Stimulated activated CD8-positive, alpha-beta memory T cell treated with anti-CD3 and anti-CD28 coated beads, Interleukin-12 subunit alpha, Interleukin-12 subunit beta, amount 100 ng/mL, for 4 hours (primary cell): ENCODE measurements at places on chromosomes 7 and 10.

- no peak for DNase-seq
Observed at GRCh38 chr7:105815576-105815975, 60.8 kb downstream of the ATXN7L1 start.

GRCh38 chr10:62573929-62574328 is 199.8 kb downstream of the ZNF365 start:
- no peak for DNase-seq

DNA sequence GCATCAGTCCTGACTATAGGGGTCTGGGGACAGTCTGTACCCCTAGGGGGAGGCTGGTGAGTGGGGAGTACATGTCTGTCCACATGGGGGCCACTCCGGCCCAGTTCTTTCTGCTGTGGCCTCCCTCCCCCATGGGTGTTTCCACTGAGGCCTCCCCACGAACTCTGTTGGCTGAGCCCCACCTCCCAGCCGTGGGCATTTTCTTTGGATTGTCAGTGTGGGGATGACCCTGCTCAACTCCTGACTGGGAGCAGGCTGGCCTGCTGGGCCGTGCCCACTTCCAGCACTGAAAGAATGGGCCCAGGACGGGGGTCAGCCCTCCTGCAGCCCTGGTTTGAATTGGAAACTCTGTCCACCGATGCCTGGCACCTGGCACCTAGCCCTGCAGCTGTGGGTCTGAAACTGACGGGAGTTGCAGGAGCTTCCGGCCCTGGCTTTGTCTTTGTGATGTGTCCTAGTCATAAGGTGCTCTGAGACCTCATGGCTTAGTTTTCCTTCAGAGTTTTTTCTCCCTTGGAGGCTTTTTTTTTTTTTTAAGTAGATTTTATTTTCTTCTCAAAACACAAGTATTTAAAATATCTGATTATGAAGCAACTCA is 46.5 kb downstream of the LHPP start:
- no peak for DNase-seq

DNA sequence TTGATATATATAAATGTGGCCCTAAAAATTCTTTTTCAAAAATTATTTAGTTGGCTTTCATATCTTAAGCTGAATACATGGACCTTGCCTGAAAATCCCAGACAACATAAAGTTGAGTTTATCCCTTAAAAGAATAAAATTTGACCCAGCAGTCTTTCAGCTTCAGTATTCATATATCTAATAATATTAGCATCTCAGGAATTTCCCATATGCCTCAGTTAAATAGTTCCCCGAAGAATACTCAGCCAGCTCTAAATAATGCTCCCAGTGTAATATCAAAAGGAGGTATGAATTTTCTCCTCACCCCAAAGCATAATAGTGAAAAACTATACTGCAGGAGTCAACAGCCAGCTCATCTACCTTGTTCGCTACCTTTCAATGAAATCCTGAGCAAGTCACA is 145.9 kb downstream of the CTNNA3 start:
- no peak for DNase-seq

DNA sequence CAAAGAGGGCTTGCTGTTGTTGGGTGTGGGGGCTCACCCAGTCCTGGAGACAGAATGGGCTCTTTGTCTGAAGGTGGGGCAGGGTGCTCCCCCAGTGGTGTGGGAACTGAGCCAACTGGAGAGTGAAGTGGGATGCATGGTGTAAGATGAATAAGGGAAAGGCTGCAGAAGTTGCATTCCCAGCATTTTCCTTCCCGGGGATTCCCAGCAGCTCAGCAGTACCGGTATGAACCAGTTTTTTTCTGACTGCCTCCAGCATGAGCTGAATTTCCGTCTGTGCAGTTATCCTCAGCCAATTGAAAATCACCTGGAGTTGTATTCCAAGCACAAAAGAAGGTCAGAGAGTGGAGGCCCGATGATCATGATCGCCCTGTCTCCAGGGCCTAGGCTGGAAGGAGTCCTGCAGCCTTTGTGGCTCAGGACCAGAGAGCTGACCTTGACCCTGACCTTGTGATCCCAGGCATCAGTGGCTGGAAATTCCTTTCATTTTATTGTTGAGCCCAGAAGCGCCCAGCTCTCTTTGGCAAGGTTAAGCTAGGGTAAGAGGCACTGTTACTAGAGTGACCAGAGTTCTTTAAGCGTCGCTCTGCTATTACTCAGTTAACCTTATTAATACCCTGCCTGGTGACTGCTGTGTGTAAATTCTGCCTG is 33.4 kb downstream of the OGDH start:
- DNase-seq: no peak

GRCh38 chr7:146423446-146423845 is 306.8 kb downstream of the CNTNAP2 start:
- DNase-seq: no peak
